ENCODE measurements at places on chromosomes 16 and 17.

DNA sequence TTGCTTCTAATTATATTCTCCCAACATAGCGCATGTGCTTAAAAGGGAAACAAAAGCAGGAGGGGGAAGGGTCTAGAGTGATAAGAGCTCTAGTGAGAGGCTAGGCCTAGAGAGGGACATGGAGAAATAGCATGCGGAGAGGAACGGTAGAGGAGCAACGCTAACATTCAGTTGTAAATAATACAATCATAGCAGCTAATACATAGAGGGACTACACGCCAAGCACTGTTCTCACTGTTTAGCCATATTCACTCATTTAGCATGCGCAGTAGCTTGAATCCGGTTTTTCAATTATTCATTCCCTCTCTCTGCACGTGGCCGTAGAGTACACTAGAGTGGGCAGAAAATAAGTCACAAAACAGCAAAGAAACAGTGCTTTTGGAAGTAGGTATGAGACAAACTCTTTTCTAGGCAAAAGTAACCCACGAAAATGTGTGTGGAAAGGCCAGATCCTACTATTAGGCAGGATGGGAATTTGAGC lies 1.7 kb upstream of the ALOX12 start:
- DNase-seq: no peak

- DNase-seq: peak; percentile 25
Measured at GRCh38 chr17:66379996-66380395, 77.6 kb downstream of the PRKCA start.

DNA sequence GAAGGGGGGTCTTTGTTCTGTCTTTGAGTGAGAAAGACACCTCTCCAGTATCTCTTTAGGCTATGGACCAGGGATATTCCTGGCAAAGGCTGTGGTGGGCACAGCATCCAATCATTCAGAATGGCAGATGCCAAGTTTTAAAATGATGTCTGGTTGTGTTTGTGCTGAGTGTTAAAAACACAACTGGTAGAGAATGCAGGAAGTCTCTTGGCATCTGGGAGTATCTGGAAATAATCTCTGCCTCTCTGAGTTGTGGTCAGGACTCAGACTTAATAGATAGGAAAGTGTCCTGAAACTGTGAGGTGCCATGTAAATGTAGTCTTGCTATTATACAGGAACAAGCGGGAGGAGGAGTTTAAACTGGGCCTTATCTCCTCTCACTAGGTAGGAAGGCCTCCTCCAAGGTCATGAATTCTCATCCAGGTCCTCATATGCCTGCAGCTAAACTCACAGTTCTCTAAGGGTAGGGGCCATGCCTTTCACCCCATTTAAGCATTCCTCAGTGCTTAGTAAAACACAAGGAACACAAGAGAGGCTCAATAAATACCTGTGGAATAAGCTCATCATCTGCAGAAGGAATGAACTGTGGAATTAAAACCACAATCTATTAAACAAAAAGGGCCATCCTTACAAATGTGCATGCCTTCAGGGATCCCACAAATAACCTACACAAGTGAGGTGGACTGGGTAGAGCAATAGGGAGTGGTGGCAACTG lies 317.6 kb downstream of the CBLN1 start:
- no peak for DNase-seq

- DNase-seq: peak; percentile 93
Measured at GRCh38 chr17:2083613-2084035, 28.7 kb downstream of the HIC1 start.

DNA sequence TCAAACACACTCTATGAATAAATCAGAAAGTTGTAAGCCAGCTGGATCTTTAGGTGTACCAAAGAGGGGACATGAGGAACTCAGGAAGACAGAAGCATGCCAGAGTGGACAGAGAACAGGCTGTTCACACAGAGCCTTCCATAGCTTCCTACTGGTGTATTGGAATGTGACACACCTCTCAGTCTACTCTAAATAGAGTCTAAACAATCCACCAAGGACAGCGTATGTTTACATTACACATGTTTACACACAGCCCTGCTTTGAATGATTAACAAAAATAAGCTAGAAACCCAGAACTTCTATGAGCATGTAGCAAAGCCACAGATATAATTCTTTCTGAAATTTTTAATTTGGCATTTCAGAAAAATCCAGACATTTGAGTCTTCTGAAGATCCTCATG lies 1279.0 kb upstream of the CDH8 start:
- DNase-seq: no peak

DNA sequence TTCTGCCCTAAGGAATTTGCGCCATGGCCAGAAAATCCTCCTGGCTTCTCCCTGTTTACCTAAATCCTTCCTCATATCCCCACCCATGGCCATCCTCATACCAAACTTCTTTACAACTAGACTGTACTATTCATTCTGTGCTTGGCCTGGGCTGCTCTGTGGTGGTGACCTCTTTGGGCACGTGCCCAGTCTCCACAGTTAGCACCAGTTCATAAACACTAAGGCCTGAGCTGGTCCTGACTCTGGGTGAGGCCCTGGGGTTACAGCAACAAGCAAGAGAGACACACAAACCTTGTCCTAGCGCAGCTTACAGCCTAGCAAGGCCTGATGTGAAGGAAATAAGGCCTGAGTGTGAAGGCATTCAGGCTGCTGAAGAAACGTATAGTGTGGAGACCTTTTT lies 3.1 kb upstream of the ATXN7L3 start:
- no peak for DNase-seq

DNA sequence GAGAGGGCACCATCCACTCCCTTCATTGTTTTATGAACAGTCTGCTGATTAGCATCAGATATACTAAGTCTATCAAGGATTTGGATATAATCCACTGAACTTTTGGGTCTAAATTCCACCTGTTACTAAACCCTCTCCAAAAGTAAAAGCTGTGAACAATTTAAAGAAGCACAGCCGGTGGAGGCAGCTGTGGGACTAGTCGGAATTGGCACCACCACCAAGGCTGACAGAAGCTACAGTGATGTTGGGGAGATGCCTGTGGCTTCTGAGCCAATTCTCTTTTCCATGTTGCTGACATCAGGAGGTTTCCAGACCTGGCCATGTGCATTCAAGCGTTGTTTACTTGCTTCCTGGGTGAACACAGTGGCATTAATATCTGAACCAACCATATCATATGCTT lies 679.0 kb upstream of the CA10 start:
- no peak for DNase-seq

GRCh38 chr17:53032861-53033271 lies 789.9 kb upstream of the KIF2B start:
- no peak for DNase-seq

DNA sequence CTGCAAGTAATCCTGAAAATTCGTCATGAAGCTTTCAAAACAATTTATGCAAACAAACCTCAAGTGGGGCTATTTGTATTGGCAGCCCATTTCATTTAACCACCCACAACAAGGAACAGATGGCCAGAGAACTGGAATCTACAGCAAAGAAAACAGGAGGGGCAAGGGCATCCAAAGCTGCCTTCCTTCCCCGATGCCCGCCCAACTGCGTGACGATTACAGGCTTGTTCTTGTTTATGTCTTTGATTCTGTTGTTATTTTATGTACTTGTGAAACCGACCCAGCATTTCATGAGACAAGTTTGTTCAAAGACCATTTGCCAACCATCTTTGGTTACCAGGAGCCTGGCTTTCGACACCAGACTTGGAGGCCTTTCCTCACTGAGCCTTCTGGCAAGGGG lies 59.1 kb upstream of the IRX6 start:
- DNase-seq: no peak

- DNase-seq: peak; percentile 48
Measured at GRCh38 chr16:8928467-8928957, 35.2 kb downstream of the USP7 start.

- DNase-seq: no peak
Measured at GRCh38 chr17:16189791-16190348, 25.5 kb downstream of the NCOR1 start.

DNA sequence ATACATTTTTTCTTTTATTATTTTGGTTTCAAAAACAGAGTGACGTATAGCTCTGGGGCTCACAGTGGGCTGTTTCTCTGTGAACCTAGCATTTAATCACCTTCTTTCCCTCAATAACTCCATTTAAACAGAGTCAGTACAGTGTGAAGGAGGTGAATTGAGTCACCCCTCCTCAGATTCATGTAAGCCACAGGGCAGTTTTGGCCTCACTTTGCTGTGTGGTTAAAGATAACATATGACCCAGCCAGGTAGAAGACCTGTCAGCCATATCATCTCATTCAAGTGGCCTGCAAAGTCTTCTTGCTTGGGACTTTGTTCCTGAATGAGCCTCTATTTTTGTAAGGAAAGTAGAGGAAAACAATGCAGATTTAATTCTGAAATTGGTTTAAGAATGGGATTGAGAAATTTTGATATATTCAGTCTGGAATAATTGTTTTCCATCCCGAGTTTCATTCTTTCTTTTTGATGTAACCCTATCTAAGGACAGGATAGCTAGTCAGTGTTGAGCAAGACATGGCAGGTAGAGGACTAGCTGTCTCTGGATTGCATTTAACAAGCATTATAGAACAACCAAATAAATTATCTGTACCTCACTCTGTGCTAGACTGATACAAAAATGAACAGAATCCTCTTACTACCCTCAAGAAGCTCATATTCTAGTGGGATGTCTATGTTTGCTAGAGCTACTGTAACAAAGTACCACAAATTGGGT lies 13.1 kb downstream of the MAP2K6 start:
- no peak for DNase-seq

GRCh38 chr17:40622509-40622928 lies 25.1 kb downstream of the SMARCE1 start:
- DNase-seq: no peak

DNA sequence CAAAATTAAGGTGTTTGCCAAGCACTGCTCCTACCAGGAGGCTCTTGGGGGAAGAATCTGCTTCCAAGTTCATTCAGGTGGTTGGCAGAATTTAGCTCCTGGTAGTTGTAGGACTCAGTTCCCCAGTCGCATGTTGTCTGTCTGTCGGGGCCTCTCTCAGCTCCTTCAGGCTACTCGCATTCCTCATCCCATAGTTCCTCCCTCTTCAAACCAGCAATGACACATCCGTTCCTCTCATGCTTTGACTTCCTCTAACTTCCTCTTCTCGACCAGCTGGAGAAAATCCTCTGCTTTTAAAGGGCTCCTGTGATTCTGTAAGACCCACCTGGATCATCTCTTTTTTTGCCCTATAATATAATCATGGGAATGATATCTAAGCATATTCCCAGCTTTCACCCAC lies 108.1 kb downstream of the PMP22 start:
- peak; percentile 70 for DNase-seq

GRCh38 chr17:28405632-28406472 lies at the start of gene SLC46A1:
SLC46A1 (minus strand) TSS chr17:28406212; CDS start chr17:28406114, 98 bp downstream.
- peak; percentile 39 for DNase-seq

DNA sequence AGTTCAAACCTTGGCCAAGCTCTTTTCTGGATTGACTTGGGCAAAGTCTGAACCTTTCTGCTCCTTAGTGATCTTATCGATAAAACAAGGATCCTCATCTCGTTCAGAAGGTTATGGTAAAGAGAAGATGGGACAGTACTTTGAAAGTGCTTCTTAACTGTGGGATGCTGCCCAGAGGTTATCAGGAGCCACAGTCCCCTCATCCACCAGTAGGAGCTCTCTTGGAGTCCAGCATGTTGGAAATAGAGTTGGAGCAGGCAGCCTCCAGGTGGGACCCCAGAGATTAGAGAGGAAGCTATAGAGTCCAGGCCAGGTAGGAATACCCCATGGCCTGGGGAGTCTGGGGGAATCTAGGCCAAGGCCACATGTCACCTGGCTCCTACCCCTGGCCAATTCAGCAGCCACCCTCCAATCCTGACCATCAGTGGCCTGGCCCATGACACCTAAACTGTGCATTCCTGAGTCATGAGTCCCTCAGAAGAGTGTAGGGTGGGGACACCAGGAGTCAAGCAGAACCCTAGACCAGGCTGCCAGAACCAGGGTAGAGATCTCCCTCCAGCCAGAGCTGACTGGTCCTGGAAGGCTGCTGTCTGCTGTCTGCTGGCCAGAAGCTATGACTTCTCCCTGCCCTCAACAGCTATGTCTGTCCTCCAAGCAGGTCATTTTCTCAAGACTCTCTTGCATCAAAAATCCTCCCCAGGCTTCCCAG lies 144.3 kb downstream of the AIPL1 start:
- DNase-seq: no peak

DNA sequence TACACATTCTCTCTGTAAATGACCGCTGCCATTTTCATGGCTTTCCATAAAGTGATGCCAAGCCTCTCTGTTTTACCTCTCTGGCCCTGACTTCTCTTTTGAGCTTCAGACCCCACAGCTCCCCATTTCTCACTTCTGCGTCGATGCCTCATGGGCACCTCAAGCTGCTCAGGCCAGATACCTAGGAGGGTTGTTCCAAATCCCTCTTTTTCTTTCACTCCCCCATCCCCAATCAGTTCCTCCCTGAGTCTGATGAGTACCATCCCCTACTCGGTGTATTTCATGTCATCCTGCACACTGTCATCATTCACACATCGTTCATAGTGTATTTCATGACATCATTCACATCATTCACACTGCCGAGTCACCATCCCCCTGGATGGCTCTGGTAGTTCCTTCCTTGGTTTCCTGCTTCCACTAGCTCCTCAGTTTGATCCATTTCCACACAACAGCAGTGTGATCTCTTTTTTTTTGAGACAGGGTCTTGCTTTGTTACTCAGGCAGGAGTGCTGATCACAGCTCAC lies 43.1 kb downstream of the NTN1 start:
- DNase-seq: peak; percentile 16

- peak; percentile 94 for DNase-seq
Measured at GRCh38 chr16:68520649-68521086, 18.4 kb upstream of the ZFP90 start.

DNA sequence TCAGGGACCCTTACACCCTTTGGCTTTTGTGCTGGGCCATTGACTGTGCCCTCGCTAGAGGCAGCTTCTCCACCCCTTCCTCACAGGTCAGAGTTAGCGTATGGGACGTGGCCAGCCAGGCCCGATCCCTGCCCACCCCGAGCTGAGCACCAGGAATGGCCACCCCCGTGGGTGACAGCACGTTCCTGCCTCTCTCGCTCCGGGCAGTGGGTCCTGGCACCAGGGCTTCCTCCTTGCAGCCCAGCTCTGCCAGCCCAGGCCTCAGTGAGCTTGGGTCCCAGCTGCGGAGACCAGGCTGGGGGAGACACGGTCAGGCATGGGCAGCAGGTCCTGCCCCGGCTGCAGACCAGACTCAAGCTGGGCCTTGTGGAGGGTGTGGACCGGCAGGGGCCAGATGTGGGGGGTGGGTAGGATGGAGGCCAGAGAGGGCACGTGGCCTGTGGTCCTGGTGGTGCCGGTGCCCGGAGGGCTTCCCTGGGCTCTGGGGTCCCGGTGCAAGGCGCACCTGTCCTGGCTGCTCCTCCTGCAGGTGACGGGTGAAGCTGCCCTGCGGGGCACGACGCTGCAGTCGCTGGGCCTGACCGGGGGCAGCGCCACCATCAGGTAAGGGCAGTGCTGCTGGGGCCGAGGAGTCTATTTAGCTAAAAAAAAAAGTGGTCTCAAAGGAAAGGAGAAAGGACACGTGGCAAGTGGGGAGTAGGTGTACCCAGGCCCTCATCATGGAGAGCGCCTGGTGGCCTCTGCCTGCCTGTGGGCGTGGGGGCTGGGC lies 18.2 kb downstream of the ASPSCR1 start:
- DNase-seq: no peak

- no peak for DNase-seq
Measured at GRCh38 chr16:57623251-57624043, 5.0 kb upstream of the ADGRG1 start.

- DNase-seq: no peak
Measured at GRCh38 chr16:28585674-28586073, 11.2 kb downstream of the SULT1A2 start.
